ENCODE measurements at places on chromosomes 1 and 21.
A peak's percentile ranks its signal among the peaks of the same experiment; 100 is the strongest.

DNA sequence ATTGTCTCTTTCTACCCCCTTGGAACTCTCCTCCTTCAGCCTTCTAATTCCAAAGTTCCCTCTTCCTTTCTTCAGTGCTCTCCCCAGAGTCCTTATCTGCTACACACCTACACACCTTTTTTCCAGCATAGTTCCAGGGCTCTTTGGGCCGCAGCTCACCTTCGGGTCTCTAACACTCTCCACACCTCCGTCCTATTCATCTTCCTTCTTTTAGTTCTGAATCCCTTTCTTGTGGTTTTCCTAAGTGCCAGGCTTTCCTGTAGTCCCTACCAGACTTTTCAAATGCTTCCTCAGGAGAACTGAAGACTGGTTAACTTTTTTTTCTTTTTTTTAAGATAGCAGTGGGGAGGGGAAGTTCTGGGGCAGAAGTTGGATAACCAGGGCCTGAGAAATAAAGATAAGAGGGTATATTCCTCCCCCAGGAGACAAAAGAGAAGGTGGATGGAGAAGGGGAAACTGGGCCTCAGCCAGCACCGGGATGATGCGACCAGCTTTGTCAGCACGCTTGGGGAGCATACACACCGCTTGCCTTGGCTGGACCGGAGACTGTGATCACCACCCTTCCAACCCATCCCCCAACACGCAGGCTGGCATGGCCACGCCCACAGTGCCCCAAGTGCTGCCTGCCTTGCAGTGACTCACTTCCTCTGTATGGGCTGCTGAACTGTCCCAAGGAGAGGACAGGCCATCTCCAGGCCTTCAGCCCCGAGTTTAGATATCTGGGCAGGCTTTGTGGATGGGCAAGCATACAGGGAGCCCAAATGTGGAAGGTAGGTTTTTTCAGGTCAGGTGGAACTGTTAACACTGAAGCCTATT lies 2.5 kb upstream of the CERS2 start:
- peak; percentile 83 for DNase-seq

GRCh38 chr1:44777547-44777946 lies 2.2 kb downstream of the RPS8 start:
- DNase-seq: no peak

GRCh38 chr1:236280438-236281197 lies 1.1 kb downstream of the ERO1B start:
- DNase-seq: peak; percentile 17

GRCh38 chr1:56255516-56256152 lies 323.7 kb downstream of the PLPP3 start:
- no peak for DNase-seq

DNA sequence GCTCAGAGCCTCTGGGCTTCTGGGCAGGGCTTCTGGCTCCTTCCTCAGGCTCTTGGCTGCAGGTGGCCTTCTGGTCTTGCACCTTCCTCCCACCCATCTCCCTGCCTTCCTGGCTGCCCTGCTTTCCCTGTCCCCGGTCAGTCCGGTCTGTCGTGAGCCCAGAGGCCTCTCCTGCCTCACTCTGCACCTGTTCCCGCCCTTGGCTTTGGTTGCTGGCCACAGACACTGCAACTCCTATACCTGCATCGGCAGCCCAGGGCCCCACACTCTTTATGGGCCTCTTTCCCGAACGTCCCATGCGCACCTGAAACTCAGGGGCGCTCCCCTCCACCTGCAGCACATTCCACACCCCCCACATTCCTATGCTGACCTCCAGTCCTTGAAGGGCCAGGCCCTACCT lies 7.9 kb downstream of the FBXO2 start:
- no peak for DNase-seq

GRCh38 chr1:222098404-222098803 lies 356.5 kb upstream of the DUSP10 start:
- no peak for DNase-seq

DNA sequence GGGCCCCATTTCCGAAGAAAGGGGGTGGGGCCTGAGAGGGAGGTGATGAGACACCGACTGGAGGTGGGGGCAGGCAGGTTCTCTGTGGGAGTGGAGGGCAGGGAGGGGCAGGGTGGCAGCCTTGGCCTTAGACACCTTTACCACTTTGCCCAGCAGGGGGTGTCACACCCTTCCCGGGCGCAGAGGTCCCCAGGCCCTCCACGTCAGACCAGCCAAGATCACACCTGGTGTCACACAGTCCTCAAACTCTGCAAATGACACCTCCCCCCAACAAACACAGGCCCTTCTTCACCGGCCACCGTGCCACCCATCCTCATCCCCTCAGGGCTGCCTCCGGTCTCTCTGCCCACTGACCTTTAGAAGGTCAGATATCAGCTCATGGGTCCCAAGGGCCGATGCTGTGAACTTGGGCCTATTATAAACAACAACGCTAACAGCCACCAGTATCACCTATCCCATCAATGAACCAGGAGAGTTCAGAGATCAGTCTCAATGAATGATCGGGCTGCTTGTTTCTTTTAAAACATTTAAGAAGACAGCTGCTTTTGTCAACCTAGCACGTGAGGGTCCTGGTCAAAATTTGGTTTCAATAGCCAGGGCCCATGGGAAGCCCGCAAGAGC lies 103.9 kb downstream of the CASZ1 start:
- DNase-seq: peak; percentile 72
